ENCODE measurements at places on chromosomes 11 and 22.

DNA sequence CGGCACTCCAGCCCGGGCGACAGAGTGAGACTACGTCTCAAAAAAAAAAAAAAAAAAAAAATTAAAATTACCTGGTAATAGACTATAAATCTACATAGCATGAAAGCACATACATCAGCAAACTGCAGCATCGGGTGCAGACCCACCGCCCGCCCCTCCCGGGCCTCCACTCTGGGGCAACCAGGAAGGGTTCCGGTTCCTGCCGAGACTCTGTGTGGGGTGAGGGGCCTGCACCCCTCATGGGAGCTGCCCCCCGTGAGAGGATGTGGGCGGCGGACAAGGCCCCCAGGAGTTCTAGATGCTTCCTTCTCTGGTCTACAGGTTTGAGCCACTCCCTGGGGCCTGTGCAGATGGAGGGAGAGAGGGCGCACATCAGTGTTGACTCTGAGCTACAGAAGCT lies 9.1 kb downstream of the DRD4 start:
- no peak for DNase-seq

GRCh38 chr11:107078375-107078774 lies 60.1 kb upstream of the GUCY1A2 start:
- DNase-seq, result no peak

DNA sequence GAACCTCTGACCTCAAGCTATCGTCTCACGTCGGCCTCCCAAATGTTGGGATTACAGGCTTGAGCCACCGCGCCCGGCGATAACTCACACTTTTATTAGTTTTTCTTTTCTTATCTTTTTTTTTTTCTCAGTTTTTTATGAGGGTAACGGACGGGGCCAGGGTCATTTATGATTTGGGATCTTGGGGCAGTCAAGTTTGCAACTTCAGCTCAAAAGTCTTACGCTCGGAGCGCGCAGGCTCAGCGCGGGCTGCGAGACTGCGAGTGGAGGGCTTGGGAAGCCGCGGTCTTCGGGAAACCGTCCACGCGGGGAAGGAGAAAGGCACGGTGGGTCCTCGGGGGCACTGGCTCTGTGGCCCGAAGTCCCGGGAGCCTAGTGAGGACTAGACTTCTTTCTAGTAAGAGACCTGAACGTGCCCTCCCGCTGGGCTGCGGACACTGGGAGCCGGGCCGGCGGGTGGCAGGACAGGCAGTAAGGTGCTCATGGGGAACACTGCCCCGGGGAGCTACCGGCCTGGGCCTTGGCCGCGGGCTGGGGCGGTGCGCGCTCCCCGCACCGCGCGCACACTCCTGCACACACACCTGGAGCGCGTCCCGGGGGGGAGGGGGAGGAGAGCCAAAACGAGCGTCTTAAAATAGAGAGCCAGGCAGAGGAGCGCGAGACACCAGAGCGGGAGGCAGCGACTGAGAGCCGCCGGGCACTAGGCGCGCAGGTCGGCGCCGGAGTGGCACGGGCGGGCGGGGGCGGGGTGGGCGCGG lies 476 bp upstream of the BARX2 start:
- no peak for DNase-seq

DNA sequence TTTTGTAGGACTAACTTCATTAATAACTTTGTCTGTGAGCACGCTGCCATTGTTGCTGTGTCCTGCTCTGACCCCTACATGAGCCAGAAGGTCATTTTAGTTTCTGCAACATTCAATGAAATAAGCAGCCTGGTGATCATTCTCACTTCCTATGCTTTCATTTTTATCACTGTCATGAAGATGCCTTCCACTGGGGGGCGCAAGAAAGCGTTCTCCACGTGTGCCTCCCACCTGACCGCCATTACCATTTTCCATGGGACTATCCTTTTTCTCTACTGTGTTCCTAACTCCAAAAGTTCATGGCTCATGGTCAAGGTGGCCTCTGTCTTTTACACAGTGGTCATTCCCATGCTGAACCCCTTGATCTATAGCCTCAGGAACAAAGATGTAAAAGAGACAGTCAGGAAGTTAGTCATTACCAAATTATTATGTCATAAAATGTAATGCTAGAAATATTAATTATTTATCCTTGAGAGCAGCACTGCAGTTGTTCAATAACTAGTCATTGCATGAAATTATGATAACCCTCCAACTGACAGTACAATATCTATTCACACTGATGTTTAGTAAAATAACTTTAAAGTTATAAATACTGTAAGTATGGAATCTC lies 46.4 kb upstream of the OR5D13 start:
- DNase-seq, result no peak

Data from gastrocnemius medialis (tissue), 4 donors.